ENCODE measurements at places on chromosomes 5 and 9.

GRCh38 chr5:14464671-14465070, 116.9 kb upstream of the OTULINL start:
- no peak for DNase-seq

GRCh38 chr5:55410845-55411244, 103.1 kb downstream of the MTREX start:
- no peak for DNase-seq

DNA sequence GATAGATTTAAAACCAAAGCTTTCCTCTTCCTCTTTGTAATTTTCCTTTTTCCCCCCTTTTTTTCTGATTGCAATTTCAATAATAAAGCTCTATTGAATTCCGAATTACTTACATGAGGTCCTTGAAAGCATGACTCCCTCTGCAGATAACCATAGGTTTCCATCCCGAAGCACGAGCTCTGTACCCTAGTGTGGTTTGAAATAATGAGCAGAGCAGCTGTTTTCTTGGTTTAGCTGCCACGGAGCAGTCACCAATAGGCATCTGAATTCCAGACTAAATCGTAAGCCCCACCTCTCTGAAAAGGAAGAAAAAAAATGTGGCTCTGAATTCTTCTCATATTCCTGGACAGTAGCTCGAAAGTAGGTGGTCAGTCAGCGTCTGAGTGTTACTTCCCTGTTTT, 18.5 kb upstream of the GNE start:
- no peak for DNase-seq

- DNase-seq: no peak
Measured at GRCh38 chr5:54611290-54611951, 93.9 kb downstream of the SNX18 start.

DNA sequence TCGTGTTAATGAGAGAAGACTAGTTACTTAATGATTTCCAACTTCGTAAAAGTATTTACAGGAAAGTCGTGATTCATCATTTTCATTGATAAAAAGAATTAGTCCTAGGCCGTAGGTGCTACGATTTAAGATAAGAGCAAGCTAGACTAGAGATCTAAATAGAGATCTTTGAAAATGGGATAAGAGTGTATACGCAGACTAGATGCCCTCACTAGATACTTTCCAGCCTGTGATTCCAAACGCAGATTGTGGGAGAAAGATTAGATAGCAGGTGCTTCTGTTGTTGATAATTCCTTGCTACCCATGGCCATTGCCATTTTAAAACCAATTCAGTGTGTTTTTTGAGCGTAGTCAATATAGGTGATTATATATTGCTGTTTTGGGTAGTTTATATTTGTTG, 6.7 kb upstream of the SMIM15 start:
- no peak for DNase-seq

- no peak for DNase-seq
Measured at GRCh38 chr5:132300577-132301343, 6.6 kb downstream of the SLC22A4 start.

DNA sequence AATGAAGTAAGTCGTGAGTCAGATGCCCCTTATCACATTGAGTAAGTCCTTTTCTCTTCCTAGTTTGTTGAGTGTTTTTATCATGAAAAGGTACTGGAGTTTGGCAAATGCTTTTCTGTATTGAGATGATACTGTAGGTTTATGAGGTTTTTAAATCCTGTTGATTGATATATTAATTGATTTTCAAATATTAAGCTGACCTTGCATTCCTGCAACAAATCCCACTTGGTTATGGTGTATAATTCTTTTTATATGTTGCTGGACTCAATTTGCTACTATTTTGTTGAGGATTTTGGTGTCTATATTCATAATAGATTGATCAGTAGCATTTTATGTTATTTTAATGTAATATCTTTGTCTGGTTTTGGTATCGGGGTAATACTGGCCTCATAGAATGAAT, 81.0 kb upstream of the BNC2 start:
- DNase-seq: no peak

DNA sequence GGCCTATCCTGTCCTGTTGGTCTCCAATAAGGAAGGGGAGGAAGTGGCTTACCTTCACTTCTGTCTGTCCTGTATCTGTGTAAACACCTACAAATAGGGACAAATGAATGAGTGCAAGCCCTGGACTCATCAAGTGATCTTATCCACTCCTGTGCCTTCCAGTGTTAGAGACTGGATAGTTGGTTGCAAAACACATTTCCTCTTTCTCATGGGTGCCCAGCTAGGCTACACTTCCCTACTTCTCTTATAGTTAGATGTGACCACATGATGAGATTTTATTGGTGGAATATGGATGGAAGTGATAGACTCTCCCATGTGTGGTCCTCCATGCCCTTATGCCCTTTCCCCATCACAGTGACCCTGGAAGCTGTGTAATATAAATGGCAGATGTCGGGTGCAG, 16.9 kb upstream of the PFDN1 start:
- no peak for DNase-seq

- DNase-seq: no peak
Measured at GRCh38 chr5:113283558-113283957, 151.2 kb downstream of the TSSK1B start.

Measured in activated T-cell treated with anti-CD3 and anti-CD28 coated beads for 24 hours (primary cell).